AG04449 (cell line): ENCODE measurements at places on chromosomes 11 and 22.
A peak's percentile ranks its signal among the peaks of the same experiment; 100 is the strongest.

- no peak for DNase-seq
Measured at GRCh38 chr11:60307507-60308195, 19.4 kb upstream of the MS4A6E start.

DNA sequence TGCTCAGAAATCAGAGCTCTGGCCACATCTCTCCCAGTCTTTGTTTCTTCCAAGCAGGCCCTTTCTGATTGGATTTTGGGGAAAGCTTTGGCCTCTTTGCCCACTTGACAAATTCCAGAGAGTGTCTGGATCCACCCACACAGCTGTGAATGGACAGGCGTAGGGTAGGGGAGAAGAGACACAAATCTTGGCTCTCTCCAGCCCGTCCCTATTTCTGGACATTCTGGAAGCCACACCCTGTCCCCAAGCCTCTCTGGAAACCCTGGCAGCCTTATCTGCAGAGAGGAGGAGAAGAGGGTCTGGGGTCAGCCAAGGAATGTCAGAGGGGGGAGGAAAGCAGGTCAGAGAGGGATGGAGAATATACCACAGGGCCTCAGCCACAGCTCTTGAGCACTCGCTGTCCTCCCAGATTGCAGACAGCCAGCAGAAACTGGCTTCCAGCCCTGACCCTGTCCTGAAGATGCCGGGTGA, 59.5 kb upstream of the WNT11 start:
- DNase-seq, result no peak

- no peak for DNase-seq
Measured at GRCh38 chr11:76616676-76617552, 53.6 kb downstream of the LRRC32 start.

DNA sequence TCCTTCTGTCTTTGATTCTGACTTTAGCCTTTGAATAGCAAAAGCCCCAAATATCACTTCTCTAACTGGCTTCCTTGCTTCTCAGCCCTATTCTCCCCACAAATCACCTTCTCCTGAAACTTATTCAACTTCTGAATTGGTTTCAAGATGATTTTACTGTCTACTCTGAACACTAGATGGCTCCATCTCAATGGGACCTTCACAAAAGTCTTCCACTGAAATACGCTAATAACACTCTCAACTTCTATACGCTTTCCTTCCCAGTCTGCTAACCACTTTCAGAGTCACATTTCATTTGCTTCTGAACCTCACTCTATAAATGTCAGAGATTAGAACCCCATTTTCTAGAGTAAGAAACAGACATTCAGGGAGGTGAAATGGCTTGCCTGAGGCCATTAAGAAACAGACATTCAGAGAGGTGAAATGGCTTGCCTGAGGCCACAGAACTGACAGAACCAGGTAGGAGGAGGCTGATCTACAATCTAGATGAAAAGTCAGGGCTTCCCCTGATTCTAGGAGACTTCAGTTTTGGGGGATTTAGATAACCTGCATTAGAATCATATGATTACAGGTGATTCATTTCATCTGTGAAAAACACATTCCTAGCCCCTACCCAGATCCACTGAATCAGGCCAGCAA, 20.6 kb downstream of the MORC2 start:
- DNase-seq, result peak; percentile 16

DNA sequence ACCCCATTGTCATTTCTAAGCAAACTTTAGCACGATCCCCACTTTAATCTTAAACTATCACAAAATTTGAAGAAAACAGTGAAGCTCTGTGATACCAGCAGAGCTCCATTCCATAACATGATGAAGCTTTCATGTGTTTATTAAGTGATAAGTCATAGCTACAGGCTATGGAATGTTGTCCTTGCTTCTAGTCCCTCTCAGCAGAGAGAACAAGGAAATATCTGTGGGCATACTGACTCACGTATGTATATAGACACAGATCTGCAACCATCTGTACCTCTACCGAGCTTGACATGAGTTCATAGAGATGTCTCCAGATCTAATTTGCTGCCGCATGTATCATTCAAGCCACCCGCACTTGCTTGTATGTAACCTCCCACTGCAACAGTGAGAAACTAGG, 588.9 kb downstream of the ETS1 start:
- peak; percentile 16 for DNase-seq

DNA sequence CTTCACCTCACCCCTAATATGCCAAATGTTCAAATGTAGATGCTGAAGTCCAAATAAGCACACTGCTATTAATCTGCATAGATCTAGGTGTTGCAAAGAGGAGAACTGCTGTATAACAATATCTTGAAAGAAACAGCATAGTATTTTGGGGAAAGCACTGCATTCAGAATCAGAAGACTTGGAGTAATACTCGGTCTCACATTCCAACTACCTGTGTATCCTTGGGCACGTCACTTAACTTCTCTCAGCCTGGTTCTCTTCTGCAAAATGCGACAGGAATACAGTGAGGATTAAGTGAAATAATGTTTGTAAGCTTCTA, 332 bp upstream of the HMGXB4 start:
- no peak for DNase-seq

- no peak for DNase-seq
Measured at GRCh38 chr22:49998718-49999062, 13.9 kb downstream of the IL17REL start.

- no peak for DNase-seq
Measured at GRCh38 chr11:117799634-117800033, 2.6 kb upstream of the DSCAML1 start.

GRCh38 chr22:22043296-22044078, 60.9 kb upstream of the TOP3B start:
- DNase-seq, result no peak

DNA sequence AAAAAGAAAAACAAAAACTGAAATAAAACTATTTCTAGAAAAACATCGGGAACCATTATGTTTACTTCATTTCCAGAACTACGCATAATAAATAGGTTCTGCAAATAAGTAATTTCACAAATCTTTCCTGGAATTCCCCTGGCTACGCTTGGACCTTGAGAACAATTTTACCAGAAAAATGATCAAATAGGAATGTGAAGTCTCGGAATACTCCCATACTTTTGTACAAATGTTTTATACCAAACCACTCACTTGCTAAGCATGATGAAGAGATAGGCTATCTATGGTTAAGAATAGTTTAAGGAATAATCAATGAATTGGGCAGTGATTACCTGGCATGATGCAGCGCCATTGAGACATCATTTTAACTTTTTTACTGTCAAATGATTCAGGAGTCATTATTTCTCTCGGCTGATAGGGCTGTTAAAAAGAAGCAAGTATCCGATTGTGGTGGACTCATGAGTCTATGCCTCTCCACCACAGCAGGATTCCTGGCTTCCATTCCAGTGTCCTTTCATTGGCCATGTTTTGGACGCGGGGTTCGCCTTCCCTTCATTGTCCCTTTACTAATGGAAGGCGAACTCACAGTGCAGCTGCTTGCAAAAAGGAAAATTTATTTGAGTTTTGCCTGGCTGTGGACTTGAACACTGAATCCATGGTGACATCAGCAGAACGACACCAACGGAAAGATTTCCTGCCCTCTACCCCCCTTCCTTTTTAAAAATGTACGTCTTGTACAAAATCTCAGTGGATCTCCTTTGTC, 39.9 kb upstream of the BLID start:
- no peak for DNase-seq

GRCh38 chr11:76623884-76624419, 46.6 kb downstream of the LRRC32 start:
- DNase-seq, result no peak

DNA sequence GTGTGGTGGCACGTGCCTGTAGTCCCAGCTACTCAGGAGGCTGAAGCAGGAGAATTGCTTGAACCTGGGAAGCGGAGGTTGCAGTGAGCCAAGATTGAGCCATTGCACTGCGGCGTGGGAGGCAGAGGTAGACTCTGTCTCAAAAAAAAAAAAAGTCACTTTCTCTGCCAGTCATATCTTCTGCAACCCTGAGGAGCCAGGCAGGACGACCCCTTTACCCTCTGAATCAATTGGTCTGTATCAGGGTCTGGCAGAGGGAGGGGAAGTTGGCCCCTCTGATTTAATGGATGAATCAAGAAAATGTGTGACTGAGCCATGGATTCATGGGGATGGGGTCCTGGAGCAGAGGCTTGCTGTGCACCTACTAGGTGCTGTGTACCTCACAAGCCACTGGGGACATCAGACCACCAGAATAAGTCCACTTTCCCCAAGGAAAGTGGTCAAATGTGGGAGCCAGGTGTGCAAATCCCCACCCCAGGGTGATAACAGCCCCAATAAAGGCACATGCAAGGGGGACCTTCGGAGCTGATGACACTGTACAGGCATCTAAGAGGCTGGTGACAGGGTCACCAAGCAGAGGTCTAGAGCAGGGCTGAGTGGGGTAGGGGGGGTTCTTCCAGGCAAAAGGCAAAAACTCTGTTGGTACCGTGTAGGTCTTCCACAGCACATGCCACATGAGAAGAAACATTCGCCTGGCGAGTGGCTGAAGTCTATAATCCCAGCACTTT, 29.0 kb downstream of the TXN2 start:
- no peak for DNase-seq
